MCF 10A (cell line): ENCODE measurements at places on chromosomes 3 and 15. TPM values are rescaled to one million over a fixed set of nuclear protein-coding genes. Genes with fewer than 3 reads are reported as not detected.

The SCG5 gene
- 4.0 and 7.4 TPM in 2 replicates for total RNA-seq

The ALDH1A3 gene
- total RNA-seq = 3.4 and 4.3 TPM in 2 replicates

The SNX22 gene
- total RNA-seq = 0.16 and 0.25 TPM in 2 replicates

The CCR8 gene
- not detected in 2 replicates for total RNA-seq

The ST3GAL6 gene
- 1.2 and 1.5 TPM in 2 replicates for total RNA-seq

The P2RY13 gene
- not detected in 2 replicates for total RNA-seq

The DAZL gene
- total RNA-seq = not detected in 2 replicates

The LRRK1 gene
- 15.4 and 18.0 TPM in 2 replicates for total RNA-seq

The PTX3 gene
- 159 and 217 TPM in 2 replicates for total RNA-seq

The FLNB gene
- 580 and 593 TPM in 2 replicates for total RNA-seq

The GOLGA8M gene
- 1.2 and 1.6 TPM in 2 replicates for total RNA-seq

The C15orf62 gene
- 0.26 and 0.52 TPM in 2 replicates for total RNA-seq

The CCR9 gene
- not detected in 2 replicates for total RNA-seq

The ACTR8 gene
- 27.7 and 37.1 TPM in 2 replicates for total RNA-seq

The ECE2 gene
- total RNA-seq = not detected in 2 replicates

The TRH gene
- total RNA-seq = not detected in 2 replicates

The MESP2 gene
- not detected in 2 replicates for total RNA-seq
